ENCODE measurements at places on chromosomes 11 and 22. TPM values are rescaled to one million over a fixed set of nuclear protein-coding genes. Genes with fewer than 3 reads are reported as not detected.

GRCh38 chr22:34849965-34850364 is 216.0 kb upstream of the ISX start:
- no peak overlapping the region for H3K4me3 ChIP-seq
- H3K27ac ChIP-seq, result no peak overlapping the region
- no peaks in the 10 kb centered on the region for H3K4me1 ChIP-seq
- no peak for DNase-seq

DNA sequence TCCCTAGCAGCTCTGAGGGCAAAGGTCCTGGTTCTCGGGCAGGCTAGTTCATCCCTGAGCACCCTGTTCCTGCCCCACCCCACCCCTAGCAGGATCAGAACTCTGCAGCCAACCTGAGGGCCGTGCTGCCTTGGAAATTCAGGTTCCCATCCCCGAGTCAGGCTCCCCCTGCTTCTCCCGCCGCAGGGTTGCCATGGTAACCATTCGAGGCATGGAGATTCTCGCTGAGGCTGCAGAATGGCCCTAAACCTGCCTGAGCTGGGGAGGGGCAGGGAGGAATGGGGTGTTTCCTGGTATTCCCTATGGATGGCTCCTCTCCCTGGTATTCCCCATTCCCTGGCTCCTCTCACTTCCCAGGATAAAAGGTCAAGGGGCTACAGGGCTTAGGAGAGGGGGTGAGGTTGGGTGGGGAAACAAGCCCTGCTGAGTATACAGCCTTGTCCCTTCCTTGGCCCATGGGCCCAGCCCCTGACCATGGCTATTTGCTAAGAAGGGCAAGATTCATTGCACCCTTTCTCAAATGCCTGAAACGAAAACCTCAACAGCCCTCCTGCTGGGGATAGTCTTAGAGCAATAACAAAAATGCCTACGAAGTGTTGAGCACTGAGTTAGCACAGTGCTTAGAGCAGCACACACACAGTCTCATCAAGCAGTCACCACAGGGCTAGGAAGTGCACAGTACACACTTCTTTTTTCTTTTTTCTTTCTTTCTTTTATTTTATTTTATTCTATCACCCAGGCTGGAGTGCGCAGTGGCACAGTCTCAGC is 58.7 kb downstream of the CHST1 start:
- DNase-seq, result no peak
- no peak overlapping the region for H3K4me3 ChIP-seq
- H3K36me3 ChIP-seq, result no peaks in the 10 kb centered on the region
- H3K27me3 ChIP-seq, result no peaks in the 10 kb centered on the region

DNA sequence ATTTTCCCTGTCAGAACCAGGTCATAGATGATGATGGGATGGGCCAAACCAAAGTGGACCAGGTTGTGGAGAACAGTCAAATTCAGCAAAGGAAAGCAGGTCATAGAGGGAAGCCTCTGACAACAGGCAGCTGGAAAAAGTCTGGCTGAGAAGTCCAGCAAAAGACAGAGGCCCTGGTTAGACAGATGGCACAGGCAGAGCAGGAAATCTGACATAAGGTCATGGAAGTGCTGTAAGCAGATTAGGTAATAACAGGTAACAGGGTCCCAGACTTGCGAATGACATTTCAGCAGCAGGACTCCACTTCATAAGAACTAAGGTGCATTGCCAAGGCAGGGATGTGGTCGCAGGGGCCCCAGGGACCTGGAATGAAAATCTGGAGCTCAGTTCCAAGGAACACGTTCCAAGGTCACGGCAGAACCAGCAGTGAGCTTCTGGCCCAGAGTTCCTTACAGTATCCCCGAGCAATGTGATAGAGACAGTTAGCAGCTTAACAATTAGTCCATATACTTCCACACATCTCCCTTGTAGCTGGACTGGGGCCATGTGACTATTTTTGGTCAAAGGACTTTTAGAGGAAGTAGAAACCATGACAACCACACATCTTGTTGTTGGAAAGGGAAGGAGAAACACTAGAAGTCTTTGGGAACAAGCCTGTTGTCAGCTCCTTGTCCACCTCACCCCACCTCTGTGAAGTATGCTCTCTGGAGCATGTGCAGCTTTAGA is 75.4 kb downstream of the ME3 start:
- no peaks in the 10 kb centered on the region for H3K27me3 ChIP-seq
- H3K4me3 ChIP-seq, result no peak overlapping the region
- no peaks in the 10 kb centered on the region for H3K36me3 ChIP-seq
- H3K27ac ChIP-seq, result no peak overlapping the region
- H3K4me1 ChIP-seq, result peaks cover 8% of the 10 kb centered on the region
- DNase-seq, result no peak

DNA sequence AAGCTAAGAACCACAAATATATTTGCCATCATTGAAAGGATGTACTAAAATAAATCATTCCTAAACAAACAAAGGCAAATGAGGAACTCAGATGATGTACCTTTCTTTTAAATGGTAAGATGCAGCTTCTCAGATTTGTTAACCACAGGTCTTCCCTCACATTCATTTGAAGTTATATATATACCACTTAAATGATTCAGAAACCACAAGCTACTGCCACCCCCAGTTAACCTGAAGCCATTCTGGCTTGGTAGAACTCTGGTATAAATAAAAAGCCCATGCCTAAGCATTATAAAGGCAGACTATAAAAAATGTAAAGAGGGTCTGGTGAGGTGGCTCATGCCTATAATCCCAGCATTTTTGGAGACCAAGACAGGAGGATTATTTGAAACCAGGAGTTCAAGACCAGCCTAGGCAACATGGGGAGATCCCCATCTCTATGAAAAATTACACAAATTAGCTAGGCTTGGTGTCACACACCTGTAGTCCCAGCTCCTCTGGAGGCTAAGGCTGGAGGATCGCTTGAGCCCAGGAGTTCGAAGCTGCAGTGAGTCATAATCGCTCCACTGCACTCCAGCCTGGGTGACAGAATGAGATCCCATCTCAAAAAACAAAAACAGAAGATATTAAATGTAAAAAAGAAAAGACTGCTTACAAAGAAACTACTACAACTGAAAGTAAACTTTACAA is 1185.3 kb downstream of the JRKL start:
- no peaks in the 10 kb centered on the region for H3K36me3 ChIP-seq
- no peaks in the 10 kb centered on the region for H3K4me1 ChIP-seq
- H3K27ac ChIP-seq, result no peak overlapping the region
- DNase-seq, result no peak
- no peaks in the 10 kb centered on the region for H3K27me3 ChIP-seq

DNA sequence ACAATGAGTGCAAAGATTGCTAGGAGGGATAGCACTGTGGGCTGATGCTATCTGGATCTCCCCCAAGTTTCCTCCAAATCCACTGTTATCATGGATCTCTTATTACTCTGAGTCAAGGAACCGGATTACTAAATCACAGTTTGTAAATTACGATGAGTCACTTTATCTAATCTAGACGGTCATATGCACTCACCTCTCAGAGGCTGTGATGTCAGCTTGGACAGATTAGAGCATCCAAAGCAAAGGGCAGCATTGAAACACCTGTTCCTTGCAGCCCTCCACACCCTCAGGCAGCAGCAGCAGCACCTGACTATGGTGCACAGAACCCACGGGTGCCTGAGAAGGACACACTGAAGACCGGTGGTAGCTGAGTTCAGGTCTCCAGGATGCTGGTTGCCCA is 14.0 kb upstream of the POU2AF1 start:
- H3K27me3 ChIP-seq, result no peaks in the 10 kb centered on the region
- no peaks in the 10 kb centered on the region for H3K36me3 ChIP-seq
- no peak overlapping the region for H3K27ac ChIP-seq
- no peak for DNase-seq
- H3K4me3 ChIP-seq, result no peak overlapping the region
- H3K4me1 ChIP-seq, result peaks cover 20% of the 10 kb centered on the region

DNA sequence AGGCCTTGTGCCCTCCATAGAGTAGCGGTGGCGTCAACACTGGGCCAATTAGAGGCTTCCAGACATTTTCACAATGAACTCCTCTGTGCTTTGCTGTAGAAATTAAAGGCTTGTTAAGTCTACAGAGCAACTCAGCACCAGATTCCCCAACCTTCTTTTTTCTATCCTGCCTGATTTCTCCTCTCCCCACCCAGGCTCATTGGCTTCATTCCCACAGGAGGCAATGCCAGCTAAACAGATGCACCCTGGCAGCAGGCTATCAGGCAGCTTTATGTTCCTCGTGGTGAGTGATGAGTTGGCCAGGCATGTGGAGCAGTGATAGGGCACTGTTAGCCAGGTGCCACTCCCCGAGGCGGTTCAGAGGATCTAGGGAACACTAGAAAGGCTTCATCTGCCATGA is 4.8 kb downstream of the DIXDC1 start:
- H3K27me3 ChIP-seq, result no peaks in the 10 kb centered on the region
- no peak overlapping the region for H3K4me3 ChIP-seq
- no peaks in the 10 kb centered on the region for H3K36me3 ChIP-seq

DNA sequence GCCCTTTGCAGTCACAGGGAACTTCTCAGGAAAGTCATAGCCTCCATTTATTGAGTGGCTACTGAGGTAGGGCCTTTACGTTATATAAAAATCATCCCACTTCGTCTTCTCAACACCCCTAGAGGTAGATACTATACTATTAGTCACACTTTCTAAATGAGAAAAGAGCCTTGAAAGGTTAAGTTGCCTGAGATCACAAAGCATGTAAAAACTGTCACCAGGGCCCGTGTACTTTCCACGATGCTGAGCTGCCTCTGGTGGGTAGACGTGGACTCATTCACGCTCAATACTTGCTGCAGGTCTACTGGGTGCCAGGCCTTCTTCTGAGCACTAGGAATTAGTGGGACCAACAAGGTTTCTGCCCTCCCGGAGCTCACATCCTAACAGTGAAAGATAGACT is 16.3 kb downstream of the CHRDL2 start:
- no peak for DNase-seq
- no peaks in the 10 kb centered on the region for H3K4me1 ChIP-seq
- no peak overlapping the region for H3K4me3 ChIP-seq
- H3K36me3 ChIP-seq, result no peaks in the 10 kb centered on the region
- no peaks in the 10 kb centered on the region for H3K27me3 ChIP-seq

- no peak overlapping the region for H3K4me3 ChIP-seq
- H3K27me3 ChIP-seq, result no peaks in the 10 kb centered on the region
- peaks cover 22% of the 10 kb centered on the region for H3K36me3 ChIP-seq
Measured at GRCh38 chr11:74072721-74073120, 63.8 kb upstream of the UCP3 start.

- no peak overlapping the region for H3K4me3 ChIP-seq
- H3K27ac ChIP-seq, result no peak overlapping the region
- no peaks in the 10 kb centered on the region for H3K36me3 ChIP-seq
- no peaks in the 10 kb centered on the region for H3K4me1 ChIP-seq
- peak; percentile 32 for DNase-seq
Measured at GRCh38 chr11:69877235-69877634, 58.0 kb upstream of the FGF3 start.

Gene HORMAD2
- not detected for total RNA-seq

Gene SLC2A11
- 21.7 TPM for total RNA-seq

Gene GRM5
- total RNA-seq, result not detected

Gene NRXN2
- 2.2 TPM for total RNA-seq

Gene FANCF
- total RNA-seq, result 15.7 TPM

Gene OSM
- total RNA-seq, result 16.4 TPM

Gene OR6Q1
- total RNA-seq, result not detected
